ENCODE measurements at places on chromosomes 11 and 22.
A peak's percentile ranks its signal among the peaks of the same experiment; 100 is the strongest.

- no peak for DNase-seq
These were observed 24.1 kb downstream of the MRGPRD start for GRCh38 chr11:68956547-68957254.

GRCh38 chr11:110601936-110602335, 110.3 kb downstream of the ARHGAP20 start:
- peak; percentile 47 for DNase-seq

DNA sequence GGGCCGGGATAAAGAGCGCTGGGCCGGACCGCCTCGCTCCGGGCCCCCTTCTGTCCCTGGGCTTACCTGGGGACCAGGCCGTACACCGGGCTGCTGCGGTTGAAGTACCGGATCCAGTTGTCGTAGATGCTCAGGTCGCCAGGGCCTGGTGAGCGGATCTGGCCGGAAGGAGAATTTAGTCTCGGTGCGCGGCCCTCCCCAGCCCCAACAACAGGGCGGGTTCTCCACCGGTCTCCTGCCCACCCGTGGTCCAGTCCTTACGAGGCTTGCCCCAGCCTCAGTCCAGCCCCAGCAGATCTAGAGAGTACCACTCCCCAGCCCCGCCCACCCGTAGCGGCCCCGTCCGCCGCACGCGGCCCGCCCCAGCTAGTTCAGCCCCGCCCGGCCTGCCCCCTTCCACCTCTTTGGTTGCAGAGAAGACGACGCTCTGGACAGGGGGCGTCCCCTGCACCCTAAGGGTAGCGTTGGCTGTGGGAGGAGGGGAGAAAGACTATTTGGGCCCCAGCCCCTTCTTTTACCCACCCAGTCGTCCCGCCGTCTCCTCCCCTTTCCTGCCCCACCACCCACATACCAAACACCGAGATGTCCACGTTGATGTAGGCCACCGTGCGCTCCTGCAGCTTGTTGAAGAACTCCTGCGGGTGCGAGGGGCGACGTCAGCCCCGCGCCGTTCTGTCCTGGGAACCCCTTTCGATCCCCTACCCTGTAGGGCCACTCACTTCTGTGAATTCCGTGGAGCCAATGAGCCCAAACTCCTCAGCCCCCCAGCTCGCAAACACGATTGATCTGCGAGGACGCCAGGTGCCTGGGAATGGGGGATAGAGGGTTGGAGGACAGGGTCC, 6.8 kb downstream of the SAC3D1 start:
- no peak for DNase-seq

- no peak for DNase-seq
These were observed 49.2 kb upstream of the KCNQ1OT1 start for GRCh38 chr11:2748814-2749554.

GRCh38 chr11:102382384-102382783, 35.4 kb downstream of the BIRC2 start:
- DNase-seq: no peak

DNA sequence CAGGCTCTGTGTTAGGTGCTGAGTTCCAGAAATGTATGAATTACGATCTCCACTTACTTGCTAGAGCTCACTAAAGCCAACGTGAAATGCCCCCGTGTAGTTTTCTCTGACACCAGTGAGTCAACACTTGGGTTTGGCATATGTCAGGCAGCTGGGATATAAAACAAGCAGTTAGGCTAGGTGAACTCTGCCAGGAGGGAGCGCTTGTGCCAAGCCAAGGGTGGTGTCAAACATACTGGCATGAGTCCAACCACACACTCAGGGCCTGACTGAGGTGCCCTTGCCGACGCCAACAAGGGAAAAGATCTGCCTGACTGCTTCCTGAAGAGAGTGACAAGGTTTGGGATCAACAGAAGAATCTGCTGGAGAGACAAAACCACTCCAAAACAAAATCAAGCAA, 167.8 kb upstream of the NARS2 start:
- DNase-seq: peak; percentile 42
